ENCODE measurements at places on chromosomes 7 and 10. TPM values are rescaled to one million over a fixed set of nuclear protein-coding genes. Genes with fewer than 3 reads are reported as not detected.

CTNNA3 gene
- 195 TPM for total RNA-seq

LAMB4 gene
- total RNA-seq, result 0.31 TPM

RET gene
- total RNA-seq, result 1.4 TPM

PRLHR gene
- total RNA-seq, result not detected

- no peak for DNase-seq
Observed at GRCh38 chr7:89934101-89934500, 220.2 kb upstream of the STEAP1 start.

DNA sequence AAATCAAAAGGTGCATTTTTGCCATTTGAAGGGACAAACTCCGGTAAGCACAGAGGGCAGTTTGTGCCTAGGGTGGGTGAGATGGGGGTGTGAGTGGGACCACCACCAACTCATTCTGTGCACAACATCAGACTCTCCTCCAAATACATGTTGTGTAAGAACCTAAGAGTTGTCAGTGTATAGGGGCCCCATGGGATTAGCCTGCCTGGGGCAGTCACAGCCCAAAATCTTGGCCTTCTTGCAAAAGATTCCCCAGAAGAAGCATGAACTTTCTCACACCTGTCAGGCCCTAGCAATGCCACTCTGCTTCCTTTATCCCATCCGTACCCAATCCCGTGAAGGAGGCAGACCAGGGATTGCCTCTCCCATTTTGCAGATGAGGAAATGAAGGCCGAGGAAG is 47.1 kb upstream of the NANOS1 start:
- no peak for DNase-seq

GRCh38 chr7:30831936-30832335 is 60.7 kb downstream of the MINDY4 start:
- DNase-seq, result no peak

- DNase-seq, result no peak
Observed at GRCh38 chr7:90853205-90853604, 257.1 kb downstream of the CDK14 start.

DNA sequence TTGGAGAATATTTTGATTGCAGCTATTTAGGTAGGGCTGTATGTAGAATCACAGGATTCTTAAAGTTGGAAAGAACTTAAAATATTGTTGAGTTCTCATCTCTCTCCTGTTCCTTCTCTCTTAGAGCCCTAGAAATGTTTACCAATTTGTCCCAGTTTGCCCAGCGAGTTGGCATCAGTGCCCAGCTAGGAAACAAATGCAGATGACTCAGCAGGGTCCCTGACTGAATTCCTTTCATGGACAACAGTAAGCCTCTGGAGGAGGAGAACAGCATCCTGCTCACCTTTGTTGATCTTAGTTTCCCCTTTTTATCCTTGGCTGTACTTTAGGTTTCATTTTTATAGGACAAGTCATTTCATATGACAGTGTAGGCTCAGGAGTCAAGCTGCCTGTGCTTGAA is 89.3 kb downstream of the SEC23IP start:
- no peak for DNase-seq

GRCh38 chr7:67847092-67847787 is 850.6 kb downstream of the TYW1 start:
- no peak for DNase-seq

DNA sequence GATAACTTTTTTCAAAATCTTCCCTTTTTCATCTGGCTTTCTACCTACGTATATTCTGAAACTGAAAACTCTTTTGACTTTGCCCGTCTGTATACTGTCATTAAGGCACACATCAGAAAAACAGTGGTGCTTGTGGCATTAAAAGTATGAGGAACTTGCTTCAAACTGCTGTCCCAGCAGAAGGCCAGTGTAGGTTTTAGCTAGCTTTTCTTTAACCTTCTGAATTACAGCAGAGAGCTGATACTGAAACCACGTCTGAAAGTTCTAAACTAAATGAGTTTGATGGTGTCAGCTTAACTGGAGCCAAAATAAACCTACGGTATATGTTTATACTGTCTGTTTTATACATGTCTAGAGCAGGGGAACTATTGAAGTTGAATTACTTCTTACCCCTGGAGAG is 283.4 kb downstream of the TFEC start:
- no peak for DNase-seq

DNA sequence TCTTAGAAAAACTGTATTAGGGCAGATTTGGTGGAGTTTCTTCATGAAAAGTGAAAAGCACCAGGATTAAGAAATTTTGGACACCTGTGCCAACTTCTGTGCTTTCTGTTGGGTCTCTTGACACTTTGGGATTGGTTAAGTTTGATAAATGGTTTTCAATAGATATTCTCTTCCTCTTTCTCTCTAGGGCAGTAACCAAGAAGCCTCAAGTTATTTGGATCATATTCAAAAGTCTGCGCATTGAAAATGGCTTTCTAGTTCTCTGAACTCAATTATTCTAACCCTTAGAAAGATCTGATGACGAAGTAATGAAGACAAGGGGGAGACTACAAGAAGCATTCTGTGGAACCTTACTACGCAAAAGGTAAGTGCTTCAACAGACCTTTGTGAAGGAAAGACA is 144.0 kb upstream of the CCDC6 start:
- no peak for DNase-seq
